Activated CD4-positive, alpha-beta T cell treated with anti-CD3 and anti-CD28 coated beads, Interleukin-10, Interleukin-2, amounts not matched to agents 100 ng/mL and 50 ng/mL, durations not matched to agents 16 hours and 8 hours (primary cell): ENCODE measurements at places on chromosomes 5 and 9.
A peak's percentile ranks its signal among the peaks of the same experiment; 100 is the strongest.

- peak; percentile 64 for DNase-seq
Measured at GRCh38 chr5:179803651-179804554, 2.8 kb downstream of the MGAT4B start.

- DNase-seq: no peak
Measured at GRCh38 chr9:76419782-76420380, 25.7 kb upstream of the RFK start.

GRCh38 chr5:142934051-142934762 is 164.0 kb downstream of the ARHGAP26 start:
- no peak for DNase-seq

DNA sequence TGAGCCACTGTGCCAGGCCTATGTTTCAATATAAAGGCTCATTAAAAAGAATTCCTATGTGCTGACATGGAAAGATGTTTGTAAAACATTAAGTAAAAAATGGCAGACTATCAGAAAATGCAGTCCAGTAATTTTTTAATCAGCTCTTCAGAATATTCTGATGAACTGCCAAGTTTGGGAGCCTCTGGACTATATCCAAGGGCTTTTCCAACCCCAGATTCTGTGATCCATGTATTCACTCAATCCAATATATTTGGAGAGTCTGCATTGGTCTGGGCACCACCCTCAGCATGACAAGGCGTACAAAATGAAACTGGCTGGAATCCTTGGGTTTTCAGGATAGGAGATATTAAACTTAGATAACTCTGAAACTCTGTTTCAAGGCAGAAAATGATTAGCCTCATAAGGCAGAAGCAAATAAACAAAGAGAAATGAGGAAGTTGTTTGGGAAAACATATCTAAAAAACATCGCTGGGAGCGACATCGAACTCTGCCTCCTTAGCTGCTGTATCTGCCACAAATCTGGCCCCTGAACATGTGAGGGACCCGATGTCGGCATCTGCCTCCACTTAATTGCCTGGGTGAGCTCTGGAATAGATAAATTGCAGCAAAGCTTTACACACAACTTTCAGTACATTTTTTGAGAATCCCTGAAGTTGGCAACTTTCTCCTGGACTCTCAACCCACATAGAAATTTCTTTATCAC is 14.4 kb downstream of the PDE6A start:
- no peak for DNase-seq

GRCh38 chr9:130043654-130044623 is 950 bp upstream of the FNBP1 start:
- DNase-seq: no peak

DNA sequence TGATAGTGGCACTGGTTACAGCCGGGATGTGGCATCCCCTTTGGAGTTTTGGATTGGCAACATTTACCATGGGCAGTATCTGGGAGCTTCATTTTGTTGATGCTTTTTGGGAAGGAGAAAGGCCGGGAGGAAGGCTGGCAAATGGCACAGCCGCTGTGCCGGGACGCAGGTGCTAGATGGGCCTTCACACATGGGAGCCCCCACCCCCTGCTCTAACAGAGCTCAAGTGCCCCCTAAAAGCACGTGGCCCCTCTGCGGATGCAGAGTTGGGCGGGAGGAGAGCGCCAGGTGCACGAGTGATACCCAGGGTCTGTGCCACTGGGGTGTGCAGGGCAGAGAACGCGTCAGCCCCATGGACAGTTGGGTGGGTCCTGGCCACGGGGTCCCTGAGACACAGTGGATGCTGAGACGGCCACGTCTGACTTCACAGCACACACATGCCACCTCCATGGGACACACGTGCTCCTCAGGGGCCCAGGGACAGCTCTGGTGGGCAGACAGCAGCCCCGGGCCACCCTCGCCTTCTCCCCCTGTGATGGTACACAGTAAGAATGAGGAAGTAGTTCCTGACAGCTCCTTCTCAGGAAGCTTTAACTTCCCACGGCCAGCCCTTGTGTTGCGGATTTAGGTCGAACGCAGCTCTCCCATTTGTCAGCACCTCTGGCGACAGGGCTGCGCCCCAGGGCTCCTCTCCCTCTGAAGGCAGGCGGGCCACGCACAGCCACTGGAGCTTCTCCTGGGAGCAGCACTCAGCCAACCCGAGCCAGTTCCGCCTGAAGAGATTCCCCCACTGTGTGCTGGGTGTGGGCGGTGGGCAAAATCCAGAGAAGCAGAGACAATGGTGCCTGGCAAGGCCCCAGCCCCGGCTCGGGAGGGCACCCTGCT is 10.8 kb downstream of the SLC9A3 start:
- no peak for DNase-seq

- DNase-seq: no peak
Measured at GRCh38 chr9:114176624-114177291, 21.4 kb downstream of the COL27A1 start.

DNA sequence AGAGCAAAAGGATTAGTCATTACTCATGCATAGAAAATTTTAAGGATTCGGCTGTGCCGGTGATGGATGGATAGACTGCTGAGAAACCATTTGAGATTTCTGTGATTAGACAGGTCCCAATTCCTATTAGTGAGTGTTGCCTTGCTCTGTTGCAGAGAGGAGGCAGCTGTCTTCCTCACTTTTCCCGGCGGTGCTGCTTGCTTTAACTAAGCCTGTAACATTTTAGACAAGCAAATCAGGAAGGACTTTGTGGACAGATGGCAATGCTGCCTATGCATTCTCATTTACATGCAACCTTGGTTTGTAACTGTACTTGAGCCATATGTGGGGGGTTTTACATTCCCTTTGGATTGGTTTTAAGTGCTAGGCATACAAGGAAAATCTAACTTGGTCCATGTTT is 1176.3 kb downstream of the CDH18 start:
- no peak for DNase-seq

GRCh38 chr9:36914212-36914577 is 119.9 kb downstream of the PAX5 start:
- DNase-seq: no peak

- no peak for DNase-seq
Measured at GRCh38 chr9:13568841-13569601, 289.5 kb upstream of the MPDZ start.

DNA sequence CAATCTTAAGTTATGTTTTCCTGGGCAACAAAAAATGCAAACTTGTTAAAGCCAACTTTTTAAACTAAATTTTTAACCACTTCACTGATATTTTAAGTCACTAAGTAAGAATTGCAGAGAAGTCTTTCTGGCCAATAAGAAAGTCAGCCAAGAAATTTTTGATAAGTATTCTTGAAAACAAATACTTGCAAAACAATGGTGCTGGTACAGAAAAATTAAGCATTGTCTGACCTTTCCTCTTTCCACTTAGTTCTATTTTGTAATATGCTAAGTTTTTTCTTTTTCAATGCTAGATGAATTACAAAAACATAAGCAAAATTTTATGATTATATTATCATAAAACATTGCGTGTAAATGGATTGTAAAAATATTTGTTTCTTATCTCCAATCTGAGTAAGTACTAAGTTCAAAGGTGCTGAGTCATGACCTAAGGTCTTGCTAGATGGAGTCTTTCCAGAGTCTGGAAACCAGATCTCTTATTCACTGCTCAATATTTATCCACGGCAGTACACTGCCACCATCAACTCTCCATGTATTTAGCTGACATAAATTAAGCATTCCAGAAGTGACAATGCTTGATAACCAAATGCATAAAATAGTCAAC is 139.7 kb downstream of the MEF2C start:
- DNase-seq: no peak

- DNase-seq: no peak
Measured at GRCh38 chr5:74272831-74273451, 367.6 kb downstream of the ENC1 start.

DNA sequence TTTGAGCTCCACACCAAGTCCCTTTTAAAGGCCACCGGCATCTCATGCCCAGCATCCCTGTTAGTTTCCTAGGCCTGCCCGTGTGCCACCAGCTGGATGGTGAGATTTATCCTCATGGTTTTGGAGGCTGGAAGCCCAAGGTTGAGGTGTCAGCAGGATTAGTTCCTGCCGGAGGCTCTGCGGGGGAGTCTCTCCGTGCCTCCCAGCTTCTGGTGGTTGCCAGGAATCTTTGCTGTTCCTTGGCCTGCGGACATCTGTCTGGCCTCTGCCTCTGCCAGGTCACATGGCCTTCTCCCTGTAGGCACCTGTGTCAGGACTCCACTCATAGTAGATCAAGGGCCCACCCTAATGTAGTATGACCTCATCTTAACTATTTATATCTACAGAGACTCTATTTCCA is 45.4 kb downstream of the JADE2 start:
- no peak for DNase-seq

GRCh38 chr9:84343111-84343521 is 2.6 kb upstream of the SLC28A3 start:
- DNase-seq: no peak

- DNase-seq: no peak
Measured at GRCh38 chr9:135010586-135010860, 76.9 kb upstream of the OLFM1 start.

DNA sequence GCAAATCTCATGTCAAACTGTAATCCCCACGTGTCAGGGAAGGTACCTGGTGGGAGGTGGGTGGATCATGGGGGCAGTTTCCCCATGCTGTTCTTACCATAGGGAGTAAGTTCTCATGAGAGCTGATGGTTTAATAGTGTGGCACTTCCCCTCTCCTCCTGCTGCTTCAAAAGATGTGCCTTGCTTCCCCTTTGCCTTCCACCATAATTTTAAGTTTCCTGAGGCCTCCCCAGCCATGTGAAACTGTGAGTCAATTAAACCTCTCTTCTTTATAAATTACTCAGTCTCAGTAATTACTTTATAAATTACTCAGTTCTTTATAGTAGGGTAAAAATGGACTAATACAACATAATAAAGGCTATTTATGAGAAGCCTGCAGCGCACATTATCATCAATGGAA is 7.1 kb upstream of the CNTRL start:
- DNase-seq: peak; percentile 44

GRCh38 chr9:69785757-69786156 is 25.9 kb upstream of the PTAR1 start:
- DNase-seq: no peak

- no peak for DNase-seq
Measured at GRCh38 chr5:76471406-76471805, 68.3 kb downstream of the IQGAP2 start.

- no peak for DNase-seq
Measured at GRCh38 chr5:156354571-156354970, 27.6 kb downstream of the SGCD start.

DNA sequence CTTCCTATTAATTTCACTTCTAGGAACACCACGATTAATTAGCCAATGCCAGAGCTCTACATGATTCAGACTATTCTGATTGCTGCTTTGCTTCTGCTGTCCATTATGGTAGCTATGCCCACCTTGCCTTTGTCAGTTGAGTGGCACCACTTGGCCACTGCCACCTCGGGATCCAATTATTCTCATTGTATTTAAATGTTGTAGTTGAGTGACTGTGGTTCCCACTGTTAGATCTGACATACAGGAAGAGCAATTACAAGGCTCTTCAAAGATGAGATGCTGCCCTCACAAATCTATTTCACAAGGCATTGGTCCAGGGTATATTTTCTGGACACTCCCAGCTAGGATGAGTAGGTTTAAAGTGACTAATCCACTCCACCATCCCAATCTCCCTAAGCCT is 864.5 kb upstream of the EDIL3 start:
- DNase-seq: no peak

DNA sequence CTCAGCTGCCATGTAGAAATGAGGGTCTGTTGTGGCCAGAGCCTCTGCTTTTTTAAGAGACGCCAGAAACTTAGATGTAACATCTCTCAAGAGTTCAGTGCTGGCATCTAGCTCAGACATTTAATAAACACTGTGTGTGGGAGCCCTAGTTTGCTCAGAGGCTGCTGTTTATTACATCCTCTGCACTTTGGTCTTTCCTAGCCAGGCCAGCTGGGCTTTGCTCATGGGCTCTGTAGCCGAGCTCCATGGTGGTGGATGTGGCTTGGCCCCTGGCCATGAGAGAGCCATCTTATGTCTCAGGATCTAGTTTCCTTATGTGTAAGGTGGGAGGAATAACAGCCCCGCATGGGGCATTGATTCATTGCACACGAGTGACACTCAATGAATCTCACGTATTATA is 30.0 kb downstream of the ARHGEF37 start:
- no peak for DNase-seq

DNA sequence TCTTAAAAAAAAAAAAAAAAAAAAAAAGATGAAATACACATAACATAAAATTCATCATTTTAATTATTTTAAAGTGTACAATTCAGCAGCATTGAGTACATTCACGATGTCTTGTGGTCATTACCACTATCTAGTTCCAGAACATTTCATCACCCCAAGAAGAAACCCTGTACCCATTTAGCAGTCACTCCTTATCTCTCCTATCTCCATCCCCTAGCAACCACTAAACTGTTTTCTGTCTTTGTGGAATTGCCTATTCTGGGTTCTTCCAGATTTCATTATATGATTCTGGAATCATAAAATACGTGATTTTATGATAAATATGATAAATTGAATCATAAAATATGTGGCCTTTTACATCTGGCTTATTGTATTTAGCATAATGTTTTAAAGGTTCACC is 8.9 kb upstream of the HMCN2 start:
- no peak for DNase-seq

GRCh38 chr9:131386281-131386680 is 7.6 kb upstream of the PRRC2B start:
- no peak for DNase-seq

- no peak for DNase-seq
Measured at GRCh38 chr5:66515209-66515608, 81.0 kb upstream of the MAST4 start.

GRCh38 chr9:134781591-134782302 is 98.9 kb upstream of the FCN2 start:
- DNase-seq: no peak

- no peak for DNase-seq
Measured at GRCh38 chr5:150178262-150178661, 11.6 kb upstream of the SLC6A7 start.

GRCh38 chr5:107652839-107653607 is 17.7 kb downstream of the EFNA5 start:
- no peak for DNase-seq

- DNase-seq: peak; percentile 8
Measured at GRCh38 chr9:91489361-91489899, 65.8 kb upstream of the NFIL3 start.

- no peak for DNase-seq
Measured at GRCh38 chr5:5736007-5736406, 313.5 kb downstream of the ICE1 start.

DNA sequence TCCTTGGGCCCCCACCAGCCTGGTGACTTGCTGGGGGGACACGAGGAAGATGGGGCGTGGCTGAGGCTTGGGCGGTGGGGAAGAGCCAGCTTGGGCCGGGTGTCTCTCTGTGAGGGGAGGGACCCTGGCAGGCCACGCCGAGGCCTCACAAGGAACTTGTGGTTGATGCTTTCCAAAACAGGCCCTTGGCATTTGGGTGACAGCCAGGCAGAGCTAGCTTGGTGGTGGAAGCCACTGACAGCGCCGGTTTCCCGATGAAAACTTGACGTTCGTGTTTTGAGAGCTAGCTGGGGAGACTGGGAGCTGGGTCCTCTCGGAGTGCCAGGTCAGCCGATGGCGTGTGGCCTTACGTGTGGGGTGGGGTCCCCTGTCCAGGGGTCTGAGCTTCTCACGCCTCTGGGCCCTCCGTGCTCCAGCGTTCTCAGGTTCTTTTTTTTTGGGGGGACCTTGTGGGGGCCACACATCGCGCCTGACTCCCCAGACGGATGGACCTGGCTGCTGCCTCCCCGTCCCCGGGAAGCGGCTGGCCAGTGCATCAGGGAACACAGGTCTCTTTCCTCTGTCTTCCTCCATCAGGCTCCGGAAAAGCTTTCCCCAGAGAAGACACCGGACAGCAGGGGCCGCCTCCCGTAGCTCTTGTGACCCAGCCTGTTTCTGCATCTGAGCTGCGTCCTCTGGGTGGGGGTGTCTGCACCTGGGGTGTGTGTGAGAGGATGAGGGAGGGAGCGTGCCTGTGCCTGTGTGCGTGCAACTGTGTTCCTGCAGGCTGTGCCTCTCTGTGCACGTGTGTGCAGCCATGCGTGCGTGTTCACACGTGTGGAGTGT is 129.3 kb upstream of the LPCAT1 start:
- peak; percentile 16 for DNase-seq
